ENCODE measurements at places on chromosomes 2 and 18.

DNA sequence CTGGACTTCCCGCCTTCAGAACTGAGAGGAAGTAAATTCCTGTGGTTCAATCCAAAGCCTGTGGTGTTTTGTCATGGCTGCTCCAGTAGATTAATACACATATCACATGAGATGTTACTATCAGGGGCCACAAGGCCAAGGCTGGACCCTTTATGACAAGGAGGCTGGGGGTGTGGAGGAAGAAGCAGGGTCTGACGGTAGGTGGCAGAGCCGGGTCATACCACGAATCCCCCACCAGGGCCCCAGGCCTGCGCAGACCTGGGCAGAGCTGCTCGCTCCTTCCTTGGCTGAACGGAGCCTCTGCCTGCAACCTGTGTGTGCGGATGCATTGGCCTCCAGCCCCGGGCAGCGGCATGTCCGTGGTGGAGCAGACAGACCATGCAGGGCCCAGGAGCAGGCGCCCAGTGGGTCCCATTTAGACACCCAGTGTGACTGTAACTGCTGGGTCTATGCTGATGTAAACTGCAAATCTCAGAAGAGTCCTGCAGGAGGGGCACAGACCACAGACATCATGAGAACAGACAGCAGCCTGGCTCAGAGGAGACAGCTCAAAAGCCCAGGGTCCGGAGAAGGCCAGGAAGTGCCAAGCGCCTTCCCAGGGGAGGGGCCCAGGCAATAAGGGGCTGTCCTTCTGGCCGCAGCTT, 155.2 kb downstream of the PXDN start:
- no peak for ATAC-seq

GRCh38 chr2:207394812-207395534, 134.8 kb upstream of the CREB1 start:
- ATAC-seq: no peak

- no peak for ATAC-seq
These were observed 62.7 kb downstream of the BIN1 start for GRCh38 chr2:127044165-127044718.

DNA sequence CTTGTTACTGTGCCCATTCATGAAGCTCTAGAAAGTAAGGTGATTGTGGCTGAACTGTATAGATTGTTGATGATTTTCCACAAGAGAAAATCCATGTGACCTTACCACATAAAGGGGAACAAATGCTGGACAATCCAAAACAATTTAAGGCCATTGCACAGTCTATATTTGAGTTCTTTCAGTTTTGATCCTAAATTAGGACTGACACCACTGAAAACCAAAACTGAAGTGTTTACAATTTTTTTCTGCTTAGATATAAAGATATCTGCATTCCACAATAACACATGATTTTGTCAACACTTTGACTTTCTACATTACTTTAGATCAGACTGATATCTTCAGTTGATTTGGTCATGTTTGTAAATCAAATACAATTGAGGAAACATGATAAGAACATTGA, 123.6 kb upstream of the SLC38A11 start:
- ATAC-seq: no peak

- peak; percentile 43 for ATAC-seq
These were observed 101.9 kb downstream of the NOL4 start for GRCh38 chr18:34122724-34123334.

GRCh38 chr2:140416577-140416976, 1636.4 kb upstream of the NXPH2 start:
- ATAC-seq: no peak

DNA sequence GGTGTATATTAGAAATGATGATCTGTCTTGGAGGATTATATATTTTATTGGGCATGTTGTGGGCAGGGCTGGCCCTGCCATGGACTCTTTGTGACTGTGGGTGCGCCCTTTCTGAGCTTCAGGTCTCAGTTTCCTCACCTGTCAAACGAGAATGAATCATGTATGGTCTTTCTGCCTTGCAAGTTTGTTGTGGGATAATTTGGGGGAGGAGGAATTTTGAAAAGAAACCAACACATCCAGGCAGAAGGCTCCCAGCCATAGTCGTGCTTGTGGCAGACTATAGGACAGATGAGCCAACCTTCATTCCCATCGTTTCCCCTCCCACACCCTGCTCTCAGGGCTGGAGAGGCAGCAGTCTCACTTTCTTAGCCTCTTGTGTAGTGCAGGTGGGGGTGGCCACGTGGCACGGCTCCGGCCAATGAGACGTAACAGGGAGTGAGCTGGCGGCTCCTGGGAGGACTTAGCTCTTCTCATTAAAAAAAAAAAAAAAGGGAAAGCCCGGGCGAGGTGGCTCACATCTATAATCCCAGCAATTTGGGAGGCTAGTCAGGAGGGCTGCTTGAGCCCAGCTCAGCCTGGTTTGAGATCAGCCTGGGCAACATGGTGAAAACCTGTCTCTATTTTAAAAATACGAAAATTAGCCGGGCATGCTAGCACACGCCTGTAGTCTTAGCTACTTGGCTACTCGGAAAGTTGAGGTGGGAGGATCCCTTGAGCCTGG, 63.1 kb downstream of the RHOB start:
- no peak for ATAC-seq

DNA sequence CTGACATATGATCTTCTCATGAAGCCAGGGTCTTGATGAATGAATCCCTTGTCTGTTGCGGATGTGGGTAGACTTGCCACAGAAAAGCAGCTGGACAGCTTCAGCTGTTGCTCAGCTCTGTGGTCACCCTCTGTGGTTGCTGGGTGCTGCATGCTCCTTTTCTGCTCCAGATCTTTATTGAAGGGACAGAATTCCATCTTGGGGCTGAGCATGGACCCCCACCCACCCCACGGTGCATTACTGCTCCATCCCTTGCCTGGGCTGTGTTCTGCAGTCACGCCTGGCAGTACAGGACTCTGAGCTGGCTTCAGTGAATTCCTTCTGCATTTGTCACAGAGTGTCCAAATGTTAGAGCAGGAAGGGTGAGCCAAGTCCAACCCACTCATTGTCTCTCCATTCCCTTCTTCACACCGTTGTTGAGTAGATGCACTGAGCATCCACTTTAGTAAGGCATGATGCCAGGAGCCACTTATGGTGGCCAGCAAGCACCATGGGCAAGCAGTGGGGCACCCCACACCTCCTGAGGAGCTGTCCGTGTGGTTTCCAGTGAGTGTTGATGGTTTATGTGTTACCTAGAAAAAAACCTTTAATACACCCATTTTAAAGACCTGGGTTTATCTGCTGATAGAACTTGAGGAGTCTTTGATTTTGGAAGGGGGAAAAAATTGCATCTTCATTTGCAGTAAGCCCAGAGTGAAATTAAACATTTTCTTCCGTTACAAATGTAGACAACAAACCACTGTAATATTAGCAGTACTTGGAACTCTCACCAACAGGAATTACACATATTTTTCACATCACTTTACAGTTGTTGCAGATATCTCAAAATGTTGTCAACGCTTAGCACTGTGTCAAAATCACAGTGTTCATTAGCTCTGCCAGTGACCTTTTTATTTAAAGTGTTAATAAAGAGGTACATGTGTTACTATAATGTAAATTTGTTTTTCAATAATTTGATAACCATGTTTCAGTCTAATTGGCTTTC, 14.7 kb upstream of the ITGB6 start:
- ATAC-seq: peak; percentile 76

DNA sequence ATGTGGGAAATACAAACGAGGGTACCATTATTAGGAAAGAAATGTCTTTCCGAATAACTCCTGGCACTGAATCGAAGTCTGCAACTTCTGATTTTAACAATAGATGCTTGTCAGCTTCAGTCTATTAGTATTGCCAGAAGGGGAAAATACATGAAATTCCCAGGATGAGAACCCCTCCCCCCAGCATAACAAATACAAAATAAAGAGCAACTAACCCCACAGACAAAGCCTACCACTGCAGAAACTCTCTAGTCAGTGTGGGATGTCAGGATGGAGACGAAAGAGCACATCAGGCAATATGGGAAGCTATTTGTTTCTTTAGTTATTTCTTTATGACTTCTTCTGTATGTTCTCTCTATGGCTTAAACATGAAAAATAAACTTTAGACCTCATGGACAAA, 365.0 kb upstream of the CDH2 start:
- ATAC-seq: no peak

DNA sequence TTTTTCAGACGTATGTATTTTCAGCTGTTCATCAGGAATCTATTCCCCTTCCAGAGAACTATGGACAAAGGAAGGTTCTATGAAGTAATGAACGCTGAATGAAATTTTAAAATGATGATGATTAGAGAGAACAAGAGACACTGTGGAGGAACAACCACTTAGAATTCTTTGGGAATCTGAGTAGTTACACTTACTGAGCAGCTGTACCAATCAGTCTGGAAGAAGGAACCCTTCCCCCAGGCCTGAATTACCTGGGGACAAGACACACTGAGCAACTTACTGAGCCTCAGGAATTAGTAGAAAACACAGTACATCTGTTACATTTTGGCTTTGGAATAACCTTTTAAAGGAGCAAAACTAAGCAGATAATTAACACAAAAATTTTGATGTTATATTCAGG, 1.9 kb downstream of the MSTN start:
- ATAC-seq: no peak

GRCh38 chr18:79953971-79954651, 2.7 kb upstream of the SLC66A2 start:
- ATAC-seq: no peak

DNA sequence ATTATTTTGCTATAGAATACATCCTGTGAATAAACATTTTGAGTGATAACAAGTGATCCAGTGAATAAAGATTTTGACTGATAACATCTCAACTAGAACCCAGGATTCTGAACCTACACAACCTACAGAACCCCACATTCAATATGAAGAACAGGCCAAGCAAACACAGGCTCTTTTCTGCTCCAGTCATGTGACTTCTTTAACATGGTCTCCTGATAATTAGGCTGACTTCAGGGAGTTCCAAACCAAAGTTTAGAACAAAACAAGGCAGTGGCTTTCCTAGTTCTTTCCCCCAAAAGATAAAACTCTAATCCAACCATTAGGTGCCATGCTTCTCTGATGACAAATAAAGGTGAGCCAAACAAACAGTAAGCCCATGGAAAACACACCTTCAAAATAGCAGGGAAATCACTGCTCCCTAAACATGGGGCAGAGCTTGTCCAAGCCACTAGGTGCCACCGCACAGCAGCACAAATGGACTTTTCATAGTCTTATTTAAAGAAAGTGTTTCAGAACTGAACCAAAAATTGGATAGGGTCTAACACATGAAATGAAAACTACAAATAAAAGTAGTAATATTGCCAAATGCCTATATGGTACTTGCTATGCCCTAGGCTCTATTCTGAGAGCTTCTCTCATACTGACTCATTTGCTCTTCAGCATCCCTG, 95.3 kb downstream of the EVA1A start:
- no peak for ATAC-seq

GRCh38 chr18:75829091-75829490, 401.6 kb upstream of the SMIM21 start:
- ATAC-seq: no peak

DNA sequence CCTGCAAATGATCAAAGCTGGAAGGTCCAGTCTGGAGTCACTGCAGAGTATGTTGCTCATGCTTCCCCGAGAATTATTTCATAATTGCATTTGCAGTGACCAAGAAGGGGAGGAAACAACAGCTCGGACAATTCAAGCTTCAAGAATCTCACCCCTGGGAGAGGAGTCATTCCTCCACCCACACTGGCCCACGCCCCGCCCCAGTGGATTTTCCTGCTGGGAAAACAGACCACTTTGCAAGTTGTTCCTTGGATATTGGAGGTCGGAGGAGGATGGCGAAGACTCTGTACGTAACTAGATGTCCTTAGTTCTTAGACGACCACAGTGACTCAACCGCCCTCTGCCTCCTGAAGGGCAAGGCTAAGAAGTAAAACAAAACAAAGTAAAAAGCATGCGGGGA, 159.4 kb downstream of the TPO start:
- ATAC-seq: peak; percentile 72

DNA sequence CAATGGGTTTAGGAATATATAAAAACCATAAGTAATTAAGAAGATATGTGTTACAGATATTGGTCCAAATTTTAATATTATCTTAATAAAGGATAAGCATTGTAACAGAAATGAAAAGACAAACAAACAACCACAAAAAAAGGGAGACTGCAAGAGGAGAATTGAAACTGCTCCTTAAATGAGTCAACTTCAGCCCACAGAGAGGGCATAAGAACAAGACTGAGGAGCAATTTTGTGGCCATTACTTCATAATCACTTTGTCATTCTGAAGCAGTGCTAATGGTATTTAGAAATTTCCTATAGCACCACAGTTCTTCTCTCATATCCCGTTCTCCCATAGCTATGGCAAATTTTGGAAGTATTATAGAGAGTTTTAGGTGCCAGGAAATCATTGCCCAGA, 193.2 kb upstream of the HNMT start:
- ATAC-seq: no peak

DNA sequence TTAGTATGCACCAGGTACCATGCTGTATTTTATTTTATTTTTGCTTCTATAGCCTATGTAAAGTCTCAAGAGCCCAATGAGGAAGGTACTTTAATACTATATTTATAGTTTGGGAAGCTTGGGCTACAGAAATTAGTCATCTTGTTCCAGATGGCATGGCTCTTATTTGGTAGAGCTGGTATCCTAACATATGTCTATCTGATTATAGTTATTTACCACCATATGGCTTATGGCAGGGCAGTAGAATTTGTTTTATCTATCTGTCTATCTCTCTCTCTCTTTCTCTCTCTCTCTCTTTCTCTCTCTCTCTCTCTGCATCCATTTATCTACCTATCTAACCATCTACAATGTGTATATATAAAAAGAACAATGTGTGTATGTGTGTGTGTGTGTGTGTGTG, 1293.7 kb upstream of the SLC39A10 start:
- ATAC-seq: no peak

DNA sequence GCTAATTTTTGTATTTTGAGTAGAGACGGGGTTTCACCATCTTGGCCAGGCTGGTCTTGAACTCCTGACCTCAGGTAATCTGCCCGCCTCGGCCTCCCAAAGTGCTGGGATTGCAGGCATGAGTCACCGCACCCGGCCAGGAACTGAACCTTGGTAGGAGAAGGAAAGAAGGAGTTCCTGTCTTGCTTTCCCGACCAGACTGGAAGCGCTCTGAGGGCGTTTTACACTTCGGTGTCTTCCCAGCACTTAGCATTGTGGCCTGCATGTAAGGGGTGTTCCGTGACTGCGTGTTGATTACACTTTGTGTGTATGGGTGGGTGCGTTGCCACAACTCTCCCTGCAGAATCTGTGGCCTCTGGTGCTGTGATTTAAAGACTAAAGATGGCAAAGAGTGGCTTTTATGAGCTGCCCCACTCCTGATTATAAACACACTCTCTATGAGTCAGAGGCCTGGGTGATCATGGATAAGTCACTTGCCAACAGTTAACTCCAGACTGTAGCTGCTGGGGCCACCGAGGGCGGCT, 46.0 kb downstream of the ODC1 start:
- no peak for ATAC-seq

DNA sequence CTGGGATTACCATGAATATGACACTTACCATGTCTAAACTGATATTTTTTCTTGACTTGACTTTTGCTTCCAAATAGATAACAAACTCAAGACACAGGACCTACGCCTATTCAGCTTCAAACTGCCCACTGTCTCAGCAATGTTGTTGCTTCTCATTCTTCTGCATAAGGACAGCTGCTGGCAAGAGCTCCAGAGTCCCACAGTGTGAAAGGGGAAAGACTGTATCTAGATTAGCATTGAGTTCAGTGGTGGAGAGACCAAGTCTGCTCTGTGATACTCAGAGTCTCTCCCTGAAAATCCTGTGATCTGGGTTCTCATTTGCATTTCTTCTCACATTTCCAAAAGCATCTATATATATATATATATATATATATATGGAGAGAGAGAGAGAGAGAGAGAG, 247.9 kb upstream of the NT5C1B start:
- ATAC-seq: no peak

- ATAC-seq: no peak
These were observed 300.9 kb downstream of the NBAS start for GRCh38 chr2:15260196-15260595.

GRCh38 chr18:53797998-53798495, 426.4 kb downstream of the MBD2 start:
- ATAC-seq: no peak
